Activated CD4-positive, alpha-beta T cell treated with anti-CD3 and anti-CD28 coated beads for 1 hour (primary cell): ENCODE measurements at places on chromosomes 7 and 10.
A peak's percentile ranks its signal among the peaks of the same experiment; 100 is the strongest.

GRCh38 chr10:68156373-68157185 is 47.3 kb downstream of the MYPN start:
- peak; percentile 20 for DNase-seq

GRCh38 chr7:1341361-1342089 is 108.9 kb downstream of the UNCX start:
- DNase-seq = no peak

DNA sequence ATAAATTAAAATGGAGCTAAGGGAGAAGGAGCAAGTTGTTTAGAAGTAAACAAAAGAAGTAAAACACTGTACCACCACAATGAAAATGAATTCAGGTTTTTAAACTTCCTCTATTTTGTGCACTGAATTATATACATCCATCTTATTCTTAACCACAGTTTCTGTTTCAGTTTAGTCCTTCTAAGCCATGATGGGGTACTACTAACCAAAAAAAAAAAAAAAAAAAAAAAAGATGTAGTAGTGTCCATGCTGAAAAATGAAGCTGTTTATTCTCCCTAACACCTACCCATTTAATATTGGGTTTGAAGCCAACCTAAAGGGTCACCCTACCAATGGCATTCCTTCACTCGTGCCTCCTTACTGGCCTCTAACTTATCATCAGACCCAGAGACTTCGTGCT is 3.4 kb upstream of the BMPR1A start:
- no peak for DNase-seq

- DNase-seq = no peak
These were observed 70.5 kb downstream of the ADCYAP1R1 start for GRCh38 chr7:31122649-31123058.

GRCh38 chr7:80319461-80319860 is 184.8 kb downstream of the GNAI1 start:
- no peak for DNase-seq

GRCh38 chr7:35748371-35748770 is 52.5 kb upstream of the SEPTIN7 start:
- no peak for DNase-seq

- DNase-seq = no peak
These were observed 191.5 kb upstream of the CELF2 start for GRCh38 chr10:10826125-10826524.

DNA sequence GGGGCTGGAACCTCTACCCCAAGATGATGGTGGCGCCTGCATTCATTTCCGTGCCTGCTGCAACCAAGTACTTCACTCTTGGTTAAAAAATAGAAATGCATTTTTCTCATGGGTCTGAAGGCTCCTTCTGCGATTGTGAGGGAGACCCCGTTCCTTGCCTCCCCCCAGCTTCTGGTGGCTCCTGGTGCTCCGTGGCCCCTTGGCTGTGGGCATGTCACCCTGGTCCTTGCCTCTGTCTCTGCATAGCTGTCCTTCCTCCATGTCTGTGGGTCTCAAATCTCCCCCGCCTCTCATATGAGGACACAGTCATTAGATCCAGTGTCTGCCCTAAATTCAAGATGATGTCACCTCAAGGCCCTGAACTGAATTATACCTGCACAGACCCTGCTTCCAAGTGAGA is 317.9 kb downstream of the TCERG1L start:
- no peak for DNase-seq

GRCh38 chr10:3698312-3698711 is 86.7 kb downstream of the KLF6 start:
- no peak for DNase-seq

GRCh38 chr10:131845505-131846239 is 55.1 kb upstream of the PPP2R2D start:
- no peak for DNase-seq

- no peak for DNase-seq
These were observed 190.5 kb upstream of the PPP1R3A start for GRCh38 chr7:114109304-114109703.

GRCh38 chr10:77030974-77031373 is 606.6 kb downstream of the KCNMA1 start:
- no peak for DNase-seq

DNA sequence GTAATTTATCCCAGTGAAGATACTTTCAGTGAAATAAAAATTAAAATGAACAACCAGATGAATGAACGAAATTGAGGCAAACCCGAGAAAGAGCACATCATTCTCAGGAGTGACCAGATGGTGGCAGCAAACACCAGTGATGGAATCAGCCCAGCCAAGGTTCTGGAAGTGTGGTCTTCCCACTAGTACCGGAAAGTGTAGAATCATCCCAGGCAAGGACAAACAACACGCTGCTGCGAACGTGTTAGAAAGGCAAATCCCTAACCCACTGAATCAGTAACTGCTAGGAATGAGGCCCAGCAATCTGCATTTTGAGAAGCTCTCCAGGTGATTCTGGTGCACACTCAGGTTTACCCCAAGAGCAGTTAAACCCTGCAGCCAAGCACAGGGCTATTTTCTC is 15.5 kb upstream of the SLC18A3 start:
- no peak for DNase-seq

DNA sequence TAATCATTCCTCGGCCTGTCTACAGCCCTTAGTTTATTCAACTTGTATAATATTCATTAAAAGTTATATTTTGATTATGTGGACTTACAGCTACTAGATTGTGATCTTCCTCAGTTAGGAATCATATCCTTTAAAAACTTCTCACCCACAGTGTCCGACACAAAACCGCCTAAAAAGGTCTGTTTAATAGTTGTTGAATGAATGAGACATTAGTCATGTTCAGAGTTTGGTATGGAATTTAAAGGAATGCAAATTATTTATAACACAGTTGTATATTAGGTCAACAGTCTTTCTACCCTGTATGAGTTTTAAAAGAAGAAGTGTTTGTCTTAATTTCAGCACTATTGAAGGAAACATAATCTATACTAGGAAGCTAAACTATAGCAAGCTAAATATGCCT is 390.0 kb downstream of the ARL4A start:
- DNase-seq = no peak

- no peak for DNase-seq
These were observed 442.5 kb downstream of the RPS24 start for GRCh38 chr10:78476156-78476555.

DNA sequence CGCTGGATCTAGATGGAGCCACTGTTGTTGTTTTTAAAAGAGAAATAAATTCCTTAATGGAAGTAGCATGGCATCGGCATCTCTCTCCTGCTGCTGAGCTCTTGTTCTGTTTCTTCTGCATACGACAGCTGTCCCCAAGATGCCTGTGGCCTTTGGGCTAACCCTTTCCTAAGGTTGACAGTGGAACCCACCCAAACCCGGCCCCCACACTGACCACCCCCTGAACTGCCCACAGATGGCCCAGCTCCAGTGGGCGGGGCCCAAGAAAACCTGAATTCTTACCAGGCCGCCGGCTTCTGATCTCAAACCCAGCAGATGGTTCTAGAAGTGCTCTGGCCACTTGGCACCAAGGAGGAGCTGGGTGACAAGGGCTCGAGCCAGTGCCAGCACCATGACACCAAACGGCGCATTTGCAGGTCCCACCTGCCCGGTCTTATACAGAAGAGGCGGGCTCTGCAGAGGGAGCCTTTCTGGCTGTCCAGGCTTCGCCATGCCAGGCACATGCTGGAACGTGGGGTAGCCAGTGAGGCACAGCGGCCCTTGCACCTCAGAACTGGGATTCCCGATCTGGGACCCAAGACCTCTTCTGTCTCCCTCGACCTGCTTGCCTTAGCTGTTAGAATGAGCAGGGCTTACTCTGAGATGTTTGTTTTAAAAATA is 82.7 kb downstream of the RGS10 start:
- no peak for DNase-seq

- no peak for DNase-seq
These were observed 10.4 kb downstream of the OAT start for GRCh38 chr10:124408357-124408756.

DNA sequence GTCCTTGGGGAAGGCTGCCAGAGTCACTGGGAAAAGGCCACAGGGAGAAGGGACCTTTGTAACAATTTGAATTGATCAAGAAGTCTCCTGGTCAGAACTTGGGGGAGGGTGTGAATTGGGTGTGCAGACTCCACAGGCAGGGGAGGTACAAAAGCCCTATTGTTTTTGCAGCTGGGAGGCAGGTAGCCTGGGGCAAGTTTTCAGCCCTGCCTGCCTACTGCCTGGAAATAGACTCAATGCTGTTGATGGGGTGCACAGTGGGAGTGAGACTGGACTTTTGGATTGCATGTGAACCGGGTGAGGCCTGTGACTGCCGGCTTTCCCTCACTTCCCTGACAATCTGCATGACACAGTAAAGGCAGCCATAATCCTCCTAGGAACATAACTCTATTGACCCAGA is 947.0 kb downstream of the REEP3 start:
- no peak for DNase-seq

- DNase-seq = no peak
These were observed 11.1 kb downstream of the HOXA4 start for GRCh38 chr7:27119412-27119911.

GRCh38 chr10:131381576-131381975 is 70.1 kb upstream of the TCERG1L start:
- no peak for DNase-seq

DNA sequence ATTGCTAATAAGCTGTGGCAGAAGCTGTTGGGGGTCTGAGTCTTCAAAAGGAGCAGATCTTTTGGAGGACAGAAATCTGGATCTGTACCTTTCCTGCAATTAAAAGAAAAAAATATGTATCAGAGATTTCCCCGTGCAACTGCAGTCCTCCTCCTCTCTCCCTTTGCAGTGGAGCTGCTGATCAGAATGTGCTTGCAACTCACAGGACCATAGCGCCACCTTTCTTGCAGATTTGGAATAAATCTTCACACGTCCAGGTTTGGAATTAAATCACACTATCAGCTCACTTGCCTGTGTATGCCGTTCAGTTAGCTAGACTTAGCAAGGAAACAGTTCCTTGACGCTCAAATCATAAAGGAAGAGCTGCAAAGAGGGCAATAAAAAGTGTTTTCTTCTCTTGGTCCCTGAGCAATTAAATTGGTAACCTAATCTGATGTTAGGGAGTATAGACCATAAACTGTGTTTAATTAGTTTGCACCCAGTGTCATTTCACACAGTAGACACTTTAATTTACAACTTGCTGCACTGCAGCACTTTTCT is 77.4 kb downstream of the PON1 start:
- DNase-seq = no peak

GRCh38 chr7:90846192-90846591 is 250.1 kb downstream of the CDK14 start:
- DNase-seq = no peak

DNA sequence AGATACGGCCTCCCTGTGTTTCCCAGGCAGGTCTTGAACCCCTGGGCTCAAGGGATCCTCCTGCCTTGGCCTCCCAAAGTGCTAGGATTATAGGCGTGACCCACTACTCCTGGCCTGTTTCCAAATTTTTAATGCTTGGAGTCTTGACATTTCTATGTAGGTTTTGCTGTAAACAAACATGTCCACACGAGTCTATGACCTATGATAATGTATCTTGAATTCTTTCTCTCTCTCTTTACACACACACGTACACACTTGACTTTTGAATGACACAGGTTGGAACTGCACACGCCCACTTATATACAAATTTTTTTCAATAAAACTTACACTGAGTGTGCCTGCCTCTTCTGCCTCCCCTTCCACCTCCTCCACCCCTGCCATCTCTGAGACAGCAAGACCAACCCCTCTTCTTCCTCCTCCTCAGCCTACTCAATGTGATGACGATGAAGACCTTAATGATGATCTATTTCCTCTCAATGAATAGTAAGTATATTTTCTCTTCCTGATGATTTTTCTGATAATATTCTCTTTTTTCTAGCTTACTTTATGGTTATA is 44.1 kb upstream of the LAMB1 start:
- DNase-seq = no peak

DNA sequence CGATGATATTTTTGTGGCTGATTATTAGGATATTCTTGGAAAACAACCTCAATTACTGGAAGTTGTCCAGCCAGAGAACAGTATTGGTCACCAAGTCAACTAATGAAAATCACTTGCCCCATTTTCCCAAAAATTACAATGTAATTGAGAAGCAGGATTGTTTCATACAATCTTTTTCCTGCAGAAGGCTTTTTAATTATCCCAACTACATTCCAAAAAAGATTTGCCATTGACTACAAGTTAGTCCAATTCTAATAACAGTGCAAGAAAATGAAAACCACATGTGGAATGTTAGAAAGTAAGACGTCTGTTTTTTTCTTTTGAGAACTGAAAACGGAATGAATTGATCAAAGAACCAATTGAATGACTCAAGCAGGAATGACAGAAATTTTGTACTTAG is 1195.8 kb downstream of the SORCS1 start:
- DNase-seq = no peak

DNA sequence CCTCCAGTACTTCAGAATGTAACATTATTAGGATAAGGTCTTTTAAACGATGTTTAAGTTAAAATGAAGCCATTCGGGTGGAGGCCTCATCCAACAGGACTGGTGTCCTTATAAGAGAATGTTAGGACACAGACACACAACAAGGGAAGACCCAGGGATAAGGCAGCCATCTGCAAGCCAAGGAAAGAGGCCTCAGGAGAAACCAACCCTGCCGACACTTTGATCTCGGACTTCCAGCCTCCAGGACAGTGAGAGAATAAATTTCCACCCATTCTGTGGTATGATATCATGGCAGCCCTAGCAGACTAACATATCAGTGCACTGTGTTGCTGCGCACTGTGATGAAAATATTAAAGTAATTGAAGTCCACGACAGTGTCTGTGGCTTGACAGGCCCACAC is 250.8 kb downstream of the COBL start:
- no peak for DNase-seq

- DNase-seq = no peak
These were observed 172.0 kb upstream of the TNRC18 start for GRCh38 chr7:5595545-5596045.

- DNase-seq = no peak
These were observed 3.9 kb upstream of the HOXA2 start for GRCh38 chr7:27106181-27106900.

DNA sequence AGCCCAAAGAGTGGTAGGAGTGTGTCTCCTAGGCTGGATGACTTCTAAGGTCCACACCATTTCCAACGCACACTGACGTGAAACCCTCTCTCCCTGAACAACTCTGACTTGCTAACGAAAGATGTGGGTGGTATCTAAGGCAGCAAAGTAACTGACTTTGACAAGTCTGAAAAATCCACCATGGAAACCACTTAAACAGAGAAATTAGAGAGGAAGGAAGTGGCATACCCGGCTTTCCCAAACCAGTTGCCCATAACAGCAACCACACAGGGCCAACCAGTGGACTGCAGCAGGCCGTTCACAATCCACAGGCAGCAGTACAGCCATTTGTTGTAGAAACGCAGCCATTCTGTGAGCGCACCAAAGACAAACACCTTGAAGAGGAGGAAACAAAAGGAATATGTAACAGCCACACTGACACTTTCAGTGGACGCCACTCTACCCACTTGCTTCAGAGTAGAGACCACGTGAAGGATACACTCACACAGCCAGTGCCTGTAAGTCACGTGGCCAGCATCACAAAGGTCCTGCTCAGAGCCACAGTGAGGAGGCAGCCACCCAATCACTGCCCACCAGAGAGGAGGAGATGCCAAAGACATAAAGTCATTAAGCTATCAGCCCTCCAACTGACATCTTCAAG is 39.8 kb downstream of the SLC37A3 start:
- DNase-seq = no peak

GRCh38 chr10:117545141-117546019 is 2.8 kb downstream of the EMX2 start:
- DNase-seq = no peak

GRCh38 chr7:125357676-125358455 is 428.2 kb upstream of the POT1 start:
- DNase-seq = no peak

GRCh38 chr10:12796401-12797160 is 204.9 kb downstream of the CCDC3 start:
- DNase-seq = no peak

GRCh38 chr7:13538669-13539068 is 450.8 kb downstream of the ETV1 start:
- DNase-seq = no peak
